NCI-H460 (cell line): ENCODE measurements at places on chromosomes 12 and 14. TPM values are rescaled to one million over a fixed set of nuclear protein-coding genes. Genes with fewer than 3 reads are reported as not detected.

DNA sequence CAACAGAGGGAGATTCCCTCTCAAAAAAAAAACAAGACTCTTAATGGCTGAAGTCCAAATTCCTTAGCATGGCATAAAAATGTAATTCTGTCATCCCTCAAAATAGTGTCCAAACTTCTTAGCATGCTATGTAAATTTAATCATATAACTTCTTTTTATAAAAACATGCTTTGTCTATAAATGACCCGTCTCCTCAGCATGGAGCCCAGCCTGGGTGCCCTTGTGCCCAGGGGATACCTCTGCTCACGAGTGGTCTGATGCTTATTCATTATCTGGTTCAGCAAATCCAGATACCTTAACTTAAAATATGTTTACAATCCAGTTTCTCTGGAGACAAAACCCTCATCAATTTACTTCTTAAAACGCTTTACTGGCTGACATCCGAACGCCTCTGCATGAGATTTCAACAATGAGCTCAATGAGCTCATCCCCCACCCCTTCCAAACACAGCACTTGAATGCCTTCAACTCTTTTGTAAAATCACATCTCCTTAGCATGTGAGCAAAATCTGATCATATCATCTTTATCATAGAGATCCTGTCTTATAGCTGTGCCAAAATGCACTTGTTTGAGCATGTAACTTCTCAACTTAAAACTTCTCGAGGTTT lies 15.7 kb downstream of the RTL1 start:
- no peak for DNase-seq

The CDCA3 gene
- total RNA-seq: 31.6 and 33.4 TPM in 2 replicates

DNA sequence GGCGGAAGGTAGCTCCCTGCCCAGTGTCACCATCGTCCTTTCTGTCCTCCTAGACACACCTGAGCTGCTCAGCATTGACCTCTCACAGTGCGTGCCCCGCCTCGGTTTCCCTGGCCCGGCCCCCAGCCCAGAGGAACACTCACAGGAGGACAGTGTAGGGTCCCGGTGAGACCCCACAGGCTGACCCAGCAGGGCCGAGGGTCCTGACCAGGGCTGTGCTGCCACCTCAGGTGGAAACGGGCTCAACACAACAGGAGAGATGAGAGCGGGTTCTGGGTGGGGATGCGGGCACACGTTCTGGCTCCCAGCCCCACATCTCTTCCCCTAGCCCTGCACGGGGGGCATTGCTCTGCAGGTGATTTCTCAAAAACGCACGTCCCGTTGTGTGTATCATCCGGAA lies 98.1 kb downstream of the PIWIL1 start:
- DNase-seq: no peak

DNA sequence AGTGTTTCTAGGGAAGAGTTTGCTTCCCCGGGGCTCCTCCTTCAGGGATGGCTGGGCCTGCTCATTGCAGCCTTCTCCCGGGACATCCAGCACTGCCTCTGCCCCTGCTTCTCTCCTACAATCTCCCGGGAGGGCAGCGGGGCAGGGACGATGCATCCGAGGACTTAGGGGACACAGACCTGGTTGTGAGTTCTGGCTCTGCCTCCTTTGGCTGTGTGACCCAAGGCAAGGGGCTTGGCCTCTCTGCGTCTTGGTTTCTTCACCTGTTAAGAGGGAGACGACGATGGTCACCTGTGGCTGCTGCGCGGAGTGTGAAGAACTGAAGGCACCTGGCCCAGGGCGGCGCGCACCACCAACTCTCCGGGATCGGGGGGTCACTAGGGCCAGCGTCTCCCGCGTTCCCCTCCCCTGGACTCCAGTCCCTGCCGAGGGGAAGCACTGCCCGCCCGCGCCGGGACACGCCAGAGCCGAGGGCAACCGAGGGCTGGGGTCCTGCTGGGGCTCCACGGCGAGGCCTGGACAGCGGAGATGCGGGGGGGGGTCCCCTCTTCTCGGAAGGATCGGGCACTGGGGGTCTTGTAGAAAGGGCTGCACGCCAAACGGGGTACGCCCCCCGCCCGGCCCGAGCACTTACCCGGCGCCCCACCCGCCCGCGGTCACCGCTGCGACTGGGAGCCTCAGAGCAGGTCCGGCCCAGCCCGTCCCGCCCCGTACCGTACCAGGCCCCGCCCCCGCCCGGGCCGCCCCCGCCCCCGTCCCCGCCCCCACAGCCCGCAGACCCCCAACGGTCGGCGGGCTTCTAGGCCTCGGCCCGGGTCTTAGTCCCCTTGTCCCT lies at the start of gene HVCN1:
HVCN1 (minus strand) TSS at position 670 of the 835 bp plus-strand sequence. CDS start 5,870 bp downstream, outside the sequence.
- DNase-seq: no peak

The SAMD15 gene
- total RNA-seq: 0.75 and 2.0 TPM in 2 replicates

The IL26 gene
- not detected in 2 replicates for total RNA-seq

DNA sequence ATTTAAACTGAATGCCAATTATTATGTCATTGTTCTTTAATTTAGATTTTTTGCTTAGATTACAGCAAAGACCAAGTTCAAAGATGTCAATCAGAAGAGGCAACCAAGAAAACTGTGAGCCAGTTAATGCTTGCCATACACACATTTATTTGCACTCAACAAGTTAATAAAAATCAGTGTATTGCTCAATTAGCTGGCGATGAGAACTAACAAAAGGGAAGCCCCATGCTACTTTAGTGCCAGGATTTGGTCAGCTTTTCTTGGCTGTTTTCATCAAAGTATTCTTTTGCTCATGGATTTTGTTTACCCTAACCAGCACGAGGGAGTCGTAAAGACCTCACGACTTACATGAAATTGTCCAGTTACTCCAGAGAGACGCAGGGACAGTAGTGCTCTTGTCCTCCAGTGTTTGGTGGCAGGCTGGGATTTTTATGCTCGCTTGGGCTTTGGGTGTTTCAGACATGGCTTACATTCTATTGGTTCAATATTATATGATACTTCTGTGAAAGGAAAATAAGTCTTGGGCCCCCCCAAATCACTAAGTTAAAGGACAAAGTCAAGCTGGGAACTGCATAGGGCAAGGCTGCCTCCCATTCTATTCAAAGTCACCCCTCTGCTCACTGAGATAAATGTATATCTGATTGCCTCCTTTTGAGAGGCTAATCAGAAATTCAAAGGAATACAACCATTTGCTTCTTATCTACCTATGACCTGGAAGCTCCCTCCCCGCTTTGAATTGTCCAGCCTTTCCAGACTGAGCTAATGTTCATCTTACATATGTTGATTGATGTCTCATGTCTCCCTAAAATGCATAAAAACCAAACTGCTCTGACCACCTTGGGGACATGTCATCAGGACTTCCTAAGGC lies 7.4 kb upstream of the B4GALNT1 start:
- no peak for DNase-seq

DNA sequence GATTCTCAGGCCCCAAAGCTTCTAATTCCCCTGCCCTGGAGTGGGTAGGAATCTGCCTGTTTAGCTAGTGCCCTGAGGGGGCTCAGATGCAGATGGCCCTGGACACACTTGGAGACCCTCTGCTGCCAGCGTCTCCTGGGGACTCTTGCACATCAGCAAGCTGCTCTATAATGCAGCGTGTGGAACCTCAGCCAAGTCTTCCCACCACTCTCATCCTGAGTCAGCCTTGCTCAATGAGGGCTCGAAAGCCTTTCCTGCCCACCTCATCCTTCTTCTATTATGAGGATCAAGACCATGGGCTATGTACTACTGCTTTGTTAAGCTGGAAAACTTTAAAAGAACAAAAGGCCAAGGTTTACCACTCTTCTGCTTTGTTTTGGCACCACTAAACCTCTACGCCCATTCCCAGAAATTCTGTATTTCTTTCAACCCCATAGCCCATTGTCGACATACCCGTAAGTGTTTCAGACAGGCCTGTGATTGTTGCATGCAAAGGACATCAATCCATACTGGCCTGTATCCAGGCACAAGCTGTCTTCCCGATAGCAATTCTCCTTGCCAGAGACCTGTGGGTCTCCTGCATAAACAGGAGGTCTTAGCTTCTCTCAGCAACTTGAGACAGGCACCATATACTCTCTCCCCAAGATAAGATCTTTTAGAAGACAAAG lies 246.9 kb downstream of the DPF3 start:
- DNase-seq: no peak

GRCh38 chr12:1603269-1603993 lies 9.1 kb upstream of the FBXL14 start:
- DNase-seq: no peak

The CMTM5 gene
- total RNA-seq: not detected in 2 replicates

- DNase-seq: no peak
Measured at GRCh38 chr12:12925388-12925787, 26.6 kb downstream of the GPRC5D start.

DNA sequence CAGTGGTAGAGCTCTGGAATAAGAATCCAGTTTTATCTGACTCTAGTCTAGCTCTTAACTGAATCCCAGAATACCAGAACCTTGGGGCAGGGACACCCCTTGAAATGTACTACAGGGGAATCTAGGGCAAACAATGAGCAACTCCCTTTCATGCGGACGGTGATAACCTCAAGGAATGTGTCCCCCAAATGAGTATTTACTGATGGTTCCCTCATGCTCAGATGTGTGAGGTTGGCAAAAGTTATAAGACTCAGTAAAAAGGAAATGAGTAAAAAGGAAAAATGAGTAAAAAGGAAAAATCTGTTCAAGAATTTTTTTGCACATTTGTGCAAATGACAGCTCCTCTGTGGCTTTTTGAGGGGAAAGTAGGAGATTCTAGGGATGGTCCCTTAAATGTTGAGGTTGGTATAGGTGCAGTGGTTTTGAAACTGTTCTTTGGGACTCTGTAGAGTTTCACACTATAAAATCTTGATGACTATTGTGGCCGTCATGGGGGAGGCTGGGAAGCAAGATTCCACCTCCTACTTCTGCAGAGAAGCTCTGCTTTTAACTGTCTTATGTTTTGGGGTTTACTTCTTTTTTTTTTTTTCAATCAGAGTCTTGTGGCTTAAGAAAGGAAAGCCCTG lies 58.6 kb downstream of the NRXN3 start:
- no peak for DNase-seq

GRCh38 chr14:51921026-51921425 lies 60.6 kb downstream of the GNG2 start:
- no peak for DNase-seq

DNA sequence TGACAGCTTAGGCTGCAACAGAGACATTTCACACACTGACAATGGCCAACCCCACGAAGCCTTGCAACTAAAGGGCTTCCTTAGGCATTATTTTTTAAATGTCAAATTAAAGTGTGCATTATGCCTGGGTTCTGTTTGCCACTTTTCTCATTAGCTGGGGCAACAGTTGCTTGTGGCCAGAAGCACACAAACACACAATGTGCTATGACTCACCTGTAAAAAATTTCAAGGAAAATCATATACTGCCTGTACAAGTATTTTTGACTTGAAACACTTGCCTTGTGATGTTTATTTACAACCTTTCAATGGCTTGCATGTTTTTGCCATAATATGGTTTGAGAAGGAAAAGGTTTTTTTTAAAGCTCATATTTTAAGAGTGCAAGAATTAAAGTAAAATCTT lies 1.9 kb downstream of the NTN4 start:
- DNase-seq: no peak

DNA sequence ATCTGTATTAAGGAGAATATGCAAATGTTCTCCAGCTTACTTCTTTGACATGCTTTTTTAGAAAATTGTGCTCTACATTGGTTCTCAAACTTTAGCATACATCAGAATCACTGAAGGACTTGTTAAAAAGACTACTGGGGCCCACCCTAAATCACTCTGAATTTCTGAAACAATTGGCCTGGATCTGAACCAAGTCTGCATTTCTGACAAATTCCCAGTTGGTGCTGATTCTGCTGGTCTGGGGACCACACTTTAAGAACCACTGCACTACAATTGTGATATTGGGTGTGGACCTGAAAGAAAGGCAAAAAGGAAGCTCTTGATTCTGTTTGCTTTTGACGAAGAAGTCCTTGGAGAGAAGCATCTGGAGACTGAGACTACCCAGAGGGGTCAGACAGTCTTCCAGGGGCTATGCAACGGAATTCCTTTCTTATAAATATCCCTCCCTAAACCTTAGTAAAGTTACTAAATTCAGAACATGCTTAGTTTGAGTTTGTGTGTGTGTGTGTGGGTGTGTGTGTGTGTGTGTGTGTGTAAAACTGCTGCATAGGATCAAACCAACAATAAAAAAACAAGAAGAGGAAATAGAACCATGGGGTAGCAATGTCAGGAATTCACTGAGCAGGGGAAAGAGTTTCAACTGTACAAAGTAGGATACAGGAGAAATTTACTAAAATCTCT lies 36.8 kb downstream of the EAPP start:
- DNase-seq: no peak

GRCh38 chr12:17459214-17459613 lies 630.8 kb downstream of the RERGL start:
- DNase-seq: no peak

- no peak for DNase-seq
Measured at GRCh38 chr14:58574623-58575022, 63.1 kb upstream of the DACT1 start.

- no peak for DNase-seq
Measured at GRCh38 chr12:32139064-32139421, 32.4 kb downstream of the BICD1 start.

DNA sequence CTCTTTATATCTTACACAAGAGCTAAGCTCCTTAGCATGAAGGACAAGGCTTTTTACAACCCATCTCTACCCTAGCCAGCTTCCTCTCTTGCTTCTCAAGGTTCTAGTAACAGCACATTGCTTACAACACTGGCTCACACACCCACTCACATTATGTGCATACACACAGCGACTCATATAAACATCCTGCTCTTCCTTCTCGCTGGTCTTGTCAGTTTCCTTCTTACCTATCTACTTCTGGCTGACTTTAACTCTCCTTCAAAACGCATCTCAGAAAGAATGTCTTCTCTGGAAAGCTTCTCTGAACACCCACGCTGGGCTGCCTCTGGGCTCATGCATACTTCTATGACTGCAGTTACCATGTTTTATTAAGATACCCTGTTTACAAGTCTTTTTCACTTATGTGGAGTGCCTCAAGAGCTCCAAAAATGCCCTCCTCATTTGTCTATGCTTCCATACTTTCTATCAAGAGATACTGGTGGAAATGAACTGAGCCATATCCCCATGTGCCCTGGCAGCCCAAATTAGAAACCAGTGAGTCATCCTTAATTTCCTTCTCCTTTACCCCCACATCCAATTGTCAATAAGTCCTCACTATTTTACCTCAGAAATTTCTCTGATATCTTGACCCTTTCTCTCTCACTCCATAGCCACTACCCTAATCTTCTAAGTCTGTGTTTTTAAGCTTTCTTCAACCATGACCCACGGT lies 126.9 kb upstream of the KRAS start:
- no peak for DNase-seq

GRCh38 chr14:60183741-60184140 lies 18.5 kb upstream of the DHRS7 start:
- DNase-seq: peak; percentile 11

DNA sequence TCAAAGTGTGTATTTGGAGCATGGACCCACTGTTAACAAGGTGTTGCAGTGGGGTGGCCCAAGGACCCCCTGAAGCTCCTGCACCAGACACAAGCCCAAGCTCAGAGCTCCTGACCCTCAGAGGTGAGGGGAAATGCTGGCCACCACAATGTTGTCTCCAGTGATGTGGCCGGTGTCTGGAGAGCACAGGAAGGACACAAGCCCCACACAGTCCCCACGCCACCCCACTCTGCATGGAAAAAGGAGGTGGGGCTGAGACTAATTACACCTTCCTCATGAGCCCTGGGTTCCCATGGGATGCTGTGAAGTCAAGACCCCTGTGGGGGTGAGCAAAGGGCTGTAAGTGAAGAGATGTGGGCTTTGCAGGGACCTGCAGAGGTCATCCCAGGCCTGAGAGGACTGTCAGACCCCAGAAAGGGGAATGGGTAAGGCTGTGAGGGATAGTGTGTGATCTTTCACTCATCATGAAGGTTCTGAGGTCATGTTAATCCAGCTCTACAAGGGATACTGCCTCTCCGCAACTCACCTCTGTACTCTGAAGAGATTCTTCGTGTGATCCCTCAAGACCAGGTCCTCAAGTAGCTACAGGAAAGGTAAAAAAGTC lies 136.3 kb upstream of the DHRS4 start:
- DNase-seq: no peak

- no peak for DNase-seq
Measured at GRCh38 chr14:54002653-54003052, 46.0 kb upstream of the BMP4 start.
